Foreskin keratinocyte (primary cell): ENCODE measurements at places on chromosomes 6 and 20. TPM values are rescaled to one million over a fixed set of nuclear protein-coding genes. Genes with fewer than 3 reads are reported as not detected.

The C6orf132 gene
- 21.3 and 22.1 TPM in 2 replicates for total RNA-seq

The OCSTAMP gene
- total RNA-seq, result not detected in 2 replicates

The FBXL4 gene
- 14.4 and 15.2 TPM in 2 replicates for total RNA-seq

The HCRTR2 gene
- total RNA-seq, result not detected in 2 replicates

The NXT1 gene
- total RNA-seq, result 41.5 and 47.4 TPM in 2 replicates

The NRSN1 gene
- total RNA-seq, result not detected in 2 replicates
